ENCODE measurements at places on chromosomes 7 and 10. TPM values are rescaled to one million over a fixed set of nuclear protein-coding genes. Genes with fewer than 3 reads are reported as not detected.
A peak's percentile ranks its signal among the peaks of the same experiment; 100 is the strongest.

ATOH7 gene
- not detected for total RNA-seq

PDK4 gene
- total RNA-seq: 431 TPM

CCDC7 gene
- 22.2 TPM for total RNA-seq

DNA sequence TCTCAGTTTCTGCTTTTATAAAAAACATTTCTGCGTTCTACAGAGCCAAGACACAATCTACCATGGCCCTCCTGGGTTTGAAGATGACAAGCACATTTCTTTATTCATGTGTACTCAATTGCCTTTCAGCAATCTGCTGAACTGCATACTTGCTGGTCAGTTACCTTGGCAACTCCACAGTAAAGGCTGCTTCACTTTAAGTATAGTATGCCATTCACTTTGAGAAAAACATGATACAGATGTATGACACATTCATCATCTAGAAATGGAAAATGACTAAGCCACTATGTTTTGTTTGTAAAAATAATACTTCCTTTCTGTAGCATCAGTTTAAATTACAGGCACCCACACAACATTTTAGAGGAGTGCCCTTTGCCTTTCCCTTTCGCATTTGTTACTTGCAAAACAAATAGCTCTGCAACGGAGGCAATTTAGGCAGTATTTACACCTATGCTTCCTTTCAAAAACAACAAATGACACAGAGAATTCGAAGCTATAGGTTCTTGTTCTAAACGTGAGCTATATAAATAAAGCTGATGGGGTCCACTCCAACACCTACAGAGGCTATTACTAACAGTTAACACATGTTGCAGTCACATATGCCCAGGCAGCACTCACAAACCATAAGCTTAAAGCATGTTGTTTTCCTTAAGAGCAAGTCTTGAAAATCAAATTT, 23.5 kb downstream of the SGCE start:
- no peak for DNase-seq

- no peak for DNase-seq
Measured at GRCh38 chr10:55979203-55979602, 381.9 kb downstream of the ZWINT start.

GRCh38 chr7:102085218-102085772, 201.4 kb upstream of the SH2B2 start:
- DNase-seq: no peak

- peak; percentile 68 for DNase-seq
Measured at GRCh38 chr10:93180482-93180931, 106.8 kb downstream of the CYP26A1 start.
